ENCODE measurements at places on chromosomes 1 and 21. TPM values are rescaled to one million over a fixed set of nuclear protein-coding genes. Genes with fewer than 3 reads are reported as not detected.

- no peak for DNase-seq
These were observed 114.5 kb upstream of the KCNK2 start for GRCh38 chr1:214967865-214968575.

- no peak for DNase-seq
These were observed 16.0 kb downstream of the DIO1 start for GRCh38 chr1:53909946-53910345.

DNA sequence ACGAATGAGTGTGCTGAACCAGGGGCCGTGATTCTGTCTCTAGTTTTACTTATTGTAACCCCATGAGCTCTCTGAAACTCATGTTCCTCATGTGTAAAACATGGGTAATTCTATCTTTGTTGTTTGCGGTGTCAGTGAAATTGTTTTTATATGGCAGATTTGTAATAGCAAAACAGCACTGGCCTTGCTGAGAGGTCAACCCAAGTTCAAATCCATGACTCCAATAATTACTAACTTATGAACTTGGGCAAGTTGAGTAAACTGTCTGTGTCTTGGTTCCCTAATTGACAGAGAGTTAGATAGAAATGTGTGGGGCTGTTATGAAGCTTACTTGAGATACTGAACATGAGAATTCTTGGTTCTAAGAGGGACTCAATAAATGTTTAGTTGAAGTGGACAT is 17.8 kb downstream of the C1orf116 start:
- no peak for DNase-seq

PATJ gene
- 3.0 TPM for total RNA-seq

GRCh38 chr1:58844176-58844575 is 60.3 kb upstream of the JUN start:
- DNase-seq = no peak

DNA sequence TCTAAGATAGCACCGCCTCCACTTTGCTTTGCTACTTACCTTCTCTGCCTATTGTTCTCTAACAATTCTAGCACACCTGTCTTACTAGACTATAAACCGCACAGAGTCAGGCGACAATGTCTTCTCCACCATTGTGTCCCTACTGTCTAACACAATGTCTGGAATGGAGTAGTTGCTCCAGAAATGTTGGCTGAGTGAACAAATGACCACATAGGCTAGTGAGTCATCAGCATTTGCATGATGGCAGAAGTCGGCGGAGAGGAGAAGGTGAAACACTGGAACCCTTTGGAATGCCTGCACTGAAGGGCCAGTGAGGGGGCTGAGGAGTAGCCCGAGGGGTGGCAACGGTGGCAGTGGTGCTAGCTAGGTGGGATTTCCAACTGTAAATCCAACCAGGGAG is 14.0 kb upstream of the PABPC4 start:
- no peak for DNase-seq

DNA sequence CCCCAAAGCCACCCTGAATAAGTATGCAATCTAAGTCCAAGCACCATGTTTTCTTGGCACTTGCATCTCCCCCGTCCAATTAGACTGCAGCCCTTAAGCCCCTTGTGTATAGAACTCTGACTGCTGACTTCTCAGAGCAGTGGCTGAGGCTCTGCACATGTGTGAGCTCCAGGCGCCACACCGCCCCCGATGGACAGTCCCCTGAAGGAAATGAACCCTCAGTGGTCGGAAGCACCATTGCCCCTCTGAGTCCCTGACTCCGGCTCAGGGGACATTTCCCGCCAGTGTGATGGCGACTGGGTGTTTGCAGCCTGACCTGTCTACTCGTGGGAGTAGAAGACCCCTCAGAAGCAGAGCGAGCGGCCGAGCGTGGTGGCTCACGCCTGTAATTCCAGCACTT is 37.2 kb upstream of the SCCPDH start:
- DNase-seq = no peak

- no peak for DNase-seq
These were observed 46.5 kb upstream of the LRRC52 start for GRCh38 chr1:165497069-165498013.

GRCh38 chr1:174682419-174683008 is 234.8 kb downstream of the GPR52 start:
- no peak for DNase-seq

RPL5 gene
- total RNA-seq = 1,117 TPM
